ENCODE measurements at places on chromosomes 1 and 21.

DNA sequence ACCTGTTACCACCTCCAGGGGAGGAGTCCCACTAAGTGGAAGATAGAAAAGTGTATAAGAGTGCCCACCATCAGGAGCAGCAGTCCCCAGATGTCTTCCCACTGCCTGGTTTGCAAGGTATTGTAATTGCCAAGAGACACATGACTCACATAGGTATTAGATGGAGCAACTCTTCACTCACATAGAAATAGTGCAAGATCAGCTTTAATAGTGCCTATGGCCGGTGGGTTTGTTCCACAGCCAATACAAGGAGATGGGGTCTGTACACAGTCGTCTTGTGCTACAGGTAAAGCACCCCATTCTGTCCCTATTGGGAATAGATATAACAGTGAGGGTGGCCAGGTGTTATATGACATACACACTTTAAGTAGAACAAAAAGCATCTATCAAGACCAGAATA lies 18.6 kb upstream of the GBP5 start:
- no peak overlapping the region for H3K4me3 ChIP-seq
- H3K4me1 ChIP-seq, result peaks cover 64% of the 10 kb centered on the region
- peaks cover 11% of the 10 kb centered on the region for H3K36me3 ChIP-seq
- peaks cover 2% of the 10 kb centered on the region for H3K27me3 ChIP-seq
- DNase-seq, result no peak

DNA sequence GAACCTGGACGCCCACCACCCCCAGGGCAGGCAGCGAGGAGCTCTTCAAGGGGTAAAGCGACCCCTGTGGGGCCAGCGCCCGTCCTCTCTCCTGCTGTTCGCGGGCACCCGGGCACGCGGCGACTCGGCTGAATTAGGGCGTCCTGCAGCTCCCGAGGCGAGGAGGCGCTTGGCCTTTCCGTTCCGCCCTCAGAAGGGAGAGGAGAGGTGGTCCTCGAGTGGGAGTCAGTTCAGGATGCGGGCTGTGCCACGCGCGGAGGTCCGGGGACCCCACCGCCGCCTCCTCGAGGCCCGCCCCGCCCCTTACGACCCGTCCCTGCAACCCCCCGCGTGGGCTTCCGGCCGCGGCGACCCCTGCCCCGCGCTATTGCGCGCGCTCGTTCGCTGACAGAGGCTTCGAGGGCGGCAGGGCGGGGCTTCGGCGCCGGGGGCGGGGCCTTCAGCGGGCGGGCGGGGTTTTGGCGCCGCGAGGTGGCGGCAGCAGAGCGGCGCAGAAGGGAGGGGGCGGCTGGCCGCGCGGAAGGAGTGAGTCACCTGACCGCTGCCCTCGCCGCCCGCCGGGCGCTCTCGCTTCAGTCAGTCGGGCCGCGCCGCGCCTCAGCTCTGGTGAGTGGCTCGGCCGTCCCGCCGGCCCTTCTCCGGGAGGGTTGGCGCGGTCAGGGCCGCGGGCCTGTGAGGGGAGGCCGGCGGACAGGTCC lies at the start of gene BACH1:
Gene BACH1, plus strand, starts transcription at position 575 of the 698 bp plus-strand sequence. CDS start 22,359 bp downstream, outside the sequence.
- DNase-seq, result peak; percentile 90
- peak within 1 kb of the TSS; percentile 81 for H3K4me3 ChIP-seq
- no peaks in the 10 kb centered on the region for H3K36me3 ChIP-seq
- H3K27ac ChIP-seq, result peak within 1 kb of the TSS; percentile 88

- H3K27me3 ChIP-seq, result peaks cover 3% of the 10 kb centered on the region
- H3K36me3 ChIP-seq, result peaks cover 5% of the 10 kb centered on the region
- H3K27ac ChIP-seq, result no peak overlapping the region
- H3K4me1 ChIP-seq, result no peaks in the 10 kb centered on the region
- H3K4me3 ChIP-seq, result no peak overlapping the region
Measured at GRCh38 chr1:246099570-246099969, 407.5 kb downstream of the SMYD3 start.

DNA sequence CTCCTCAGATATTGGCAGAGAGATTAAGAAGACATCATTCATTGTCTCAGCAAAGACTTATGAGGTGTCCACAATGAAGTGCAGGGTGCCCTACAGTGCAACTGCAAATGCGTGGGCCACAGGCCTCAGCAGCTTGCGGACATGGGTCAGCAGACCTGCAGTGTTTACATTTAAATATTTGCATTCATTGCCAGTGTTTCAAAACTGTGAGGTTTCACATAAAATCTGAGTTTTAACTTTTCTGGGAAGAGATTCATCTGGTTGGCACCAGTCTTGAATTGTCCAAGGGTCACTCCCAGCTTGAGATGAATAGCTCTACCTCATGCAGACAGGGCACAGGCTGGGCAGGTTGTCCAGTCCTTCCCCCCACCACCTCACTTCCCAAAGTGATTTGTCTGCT lies 286.8 kb upstream of the DUSP10 start:
- DNase-seq, result no peak
- H3K4me3 ChIP-seq, result no peak overlapping the region
- H3K27me3 ChIP-seq, result no peaks in the 10 kb centered on the region

- peaks cover 3% of the 10 kb centered on the region for H3K27me3 ChIP-seq
- no peaks in the 10 kb centered on the region for H3K4me1 ChIP-seq
- no peak overlapping the region for H3K27ac ChIP-seq
- no peaks in the 10 kb centered on the region for H3K36me3 ChIP-seq
Measured at GRCh38 chr1:245234217-245235081, 79.7 kb downstream of the KIF26B start.

DNA sequence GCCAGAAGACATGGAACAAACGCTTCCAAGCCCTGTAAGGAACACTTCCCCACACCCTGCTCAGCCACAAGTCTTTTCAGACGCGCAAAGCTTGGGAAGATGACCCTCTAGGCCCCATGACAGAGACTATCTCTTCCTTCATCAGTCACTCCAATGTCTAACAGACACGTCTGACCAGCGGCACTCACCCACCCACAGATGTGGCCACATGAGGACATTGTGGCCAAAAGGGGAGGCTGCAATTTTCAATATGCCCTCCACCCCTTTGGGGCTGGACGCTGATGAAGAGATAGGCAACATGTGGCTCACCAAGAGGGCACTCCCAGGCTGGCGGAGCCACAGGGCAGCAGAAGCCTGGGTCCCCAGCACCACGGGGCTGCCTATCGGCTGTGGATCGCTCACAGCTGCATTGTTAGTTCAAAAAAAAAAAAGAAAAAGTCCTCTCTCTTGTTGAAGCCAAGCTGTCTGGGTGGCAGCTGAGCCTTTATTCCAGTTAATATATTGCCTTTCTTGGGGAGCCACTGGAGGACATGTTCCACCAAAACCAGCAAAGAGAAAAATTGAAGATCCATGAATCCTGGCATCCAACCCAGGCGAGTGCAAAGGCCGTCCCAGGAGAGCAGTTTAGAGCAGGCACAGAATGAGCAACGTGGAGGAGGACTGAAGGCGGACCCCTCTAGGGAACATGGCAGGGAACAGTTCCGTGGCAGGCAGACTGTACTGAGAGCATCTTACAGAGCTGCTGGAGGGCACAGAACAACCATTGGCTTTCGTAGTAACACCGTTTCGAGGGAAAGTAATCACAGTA lies 52.7 kb upstream of the GPR153 start:
- no peaks in the 10 kb centered on the region for H3K27me3 ChIP-seq
- peaks cover 6% of the 10 kb centered on the region for H3K36me3 ChIP-seq
- H3K27ac ChIP-seq, result no peak overlapping the region
- no peak overlapping the region for H3K4me3 ChIP-seq

DNA sequence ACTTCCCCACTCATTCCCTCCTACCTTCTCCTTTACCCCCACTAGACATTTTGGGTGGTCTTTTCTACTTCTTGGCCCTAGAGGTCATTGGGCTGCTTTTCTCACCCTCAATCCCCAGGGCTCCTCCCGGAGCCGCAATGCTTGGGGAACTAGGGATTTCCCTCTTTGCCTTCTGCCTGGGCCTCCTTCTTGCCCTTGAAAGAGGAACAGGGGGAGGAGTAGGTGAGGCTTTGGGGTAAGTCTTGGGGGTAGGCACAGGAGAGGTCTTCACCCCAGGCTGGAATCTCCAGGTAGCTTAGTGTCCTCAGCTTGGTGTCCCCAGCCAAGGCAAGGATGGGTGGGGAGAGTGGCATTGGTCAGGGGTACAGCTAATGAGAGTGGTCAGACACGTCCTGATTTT lies 56.2 kb upstream of the EPS8L3 start:
- no peak overlapping the region for H3K4me3 ChIP-seq
- H3K27me3 ChIP-seq, result no peaks in the 10 kb centered on the region
- DNase-seq, result no peak
- H3K27ac ChIP-seq, result no peak overlapping the region
- H3K36me3 ChIP-seq, result peaks cover 3% of the 10 kb centered on the region

DNA sequence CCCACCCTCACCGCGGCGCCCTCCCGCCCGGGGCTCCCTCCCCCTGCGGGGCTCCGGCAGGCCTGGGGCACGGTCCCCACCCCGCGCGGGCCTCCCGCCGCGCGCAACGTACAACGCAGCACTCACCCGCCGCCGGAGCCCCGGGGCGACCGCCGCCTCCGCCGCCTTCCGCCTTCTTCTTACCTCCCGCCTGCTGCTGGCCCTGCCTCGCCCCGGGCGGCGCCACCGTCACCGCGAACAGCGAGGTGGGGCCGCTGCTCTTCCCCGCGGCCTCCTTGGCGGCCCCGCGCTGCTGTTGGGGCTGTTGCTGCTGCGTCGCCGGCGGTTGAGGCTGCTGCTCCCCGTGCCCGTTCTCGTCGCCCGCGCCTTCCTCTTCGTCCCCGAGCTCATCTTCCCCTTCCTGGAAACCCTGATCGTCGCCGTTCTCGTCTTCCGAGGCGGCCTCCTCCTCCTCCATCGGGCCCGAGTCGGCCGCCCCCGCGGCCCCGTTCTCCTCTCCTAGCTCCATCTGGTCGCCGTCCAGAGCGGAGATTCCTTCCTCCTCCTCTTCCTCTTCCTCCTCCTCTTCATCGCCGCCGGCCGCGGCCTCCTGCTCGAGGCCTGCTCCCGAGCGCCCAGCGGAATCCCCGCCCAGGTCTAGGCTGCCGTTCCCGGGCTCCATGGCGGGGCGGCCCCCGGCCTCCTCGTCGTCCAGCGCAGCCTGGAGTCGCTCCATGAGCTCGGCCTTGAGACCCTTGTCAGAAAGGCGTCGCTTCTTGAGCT lies 671 bp downstream of the HNRNPU start:
- peak overlapping the region; percentile 95 for H3K27ac ChIP-seq
- peak overlapping the region; percentile 92 for H3K4me3 ChIP-seq

DNA sequence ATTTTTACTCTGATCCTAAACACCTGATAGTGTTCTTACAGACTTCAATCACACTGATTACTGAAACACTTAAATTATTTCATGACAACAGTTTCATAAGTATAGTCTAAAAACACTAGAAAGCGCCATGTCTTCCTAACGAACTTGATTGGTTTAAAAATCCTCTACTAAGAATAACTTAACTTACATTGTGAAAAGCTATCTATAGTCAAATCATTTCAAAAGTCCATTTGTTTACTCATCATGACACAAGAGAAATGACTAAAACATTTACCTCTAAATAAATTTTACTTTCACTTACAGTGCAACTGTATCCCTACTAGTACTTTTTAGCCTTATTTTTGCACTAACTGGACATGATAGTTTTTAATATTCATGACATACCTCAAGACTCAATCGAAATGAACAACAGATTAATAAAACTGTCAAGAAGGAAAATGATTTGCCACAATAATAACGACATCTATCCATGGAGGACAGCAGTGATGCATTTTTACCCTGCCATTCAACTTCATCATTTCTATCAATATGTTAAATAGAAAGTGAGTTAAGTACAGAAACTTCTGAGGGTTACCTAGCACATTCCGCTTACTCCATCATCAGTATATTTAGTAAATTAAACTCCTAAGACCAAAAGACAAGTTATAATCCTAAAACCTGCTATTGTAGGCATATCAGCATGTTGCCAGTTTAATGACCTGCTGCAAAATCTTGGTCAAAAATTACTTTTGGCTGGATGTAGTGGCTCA lies 38.4 kb downstream of the AHCTF1 start:
- H3K4me1 ChIP-seq, result peaks cover 6% of the 10 kb centered on the region
- H3K27ac ChIP-seq, result no peak overlapping the region
- no peak for DNase-seq

DNA sequence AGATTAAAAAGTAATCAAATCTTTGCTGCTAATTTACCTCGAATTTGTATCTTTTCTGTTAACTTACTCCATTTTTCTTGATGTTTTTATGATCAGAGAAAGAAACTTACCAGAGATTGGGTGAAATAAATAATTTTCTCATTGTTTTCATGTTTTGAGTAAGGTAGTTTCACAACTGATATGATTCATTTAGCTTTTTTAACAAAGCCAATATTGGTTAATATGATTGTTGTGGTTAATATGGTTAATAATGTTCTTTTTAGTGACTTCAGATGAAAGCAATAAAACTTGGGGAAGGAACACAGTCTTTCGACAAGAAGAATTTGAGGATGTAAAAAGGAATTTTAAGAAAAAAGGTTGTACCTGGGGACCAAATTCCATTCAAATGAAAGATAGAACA lies 48.1 kb downstream of the MAP3K21 start:
- H3K27ac ChIP-seq, result no peak overlapping the region
- DNase-seq, result no peak
- H3K27me3 ChIP-seq, result peaks cover 4% of the 10 kb centered on the region
